Glutamatergic neuron (in vitro differentiated cells): ENCODE measurements at places on chromosomes 5 and 9.
A peak's percentile ranks its signal among the peaks of the same experiment; 100 is the strongest.

DNA sequence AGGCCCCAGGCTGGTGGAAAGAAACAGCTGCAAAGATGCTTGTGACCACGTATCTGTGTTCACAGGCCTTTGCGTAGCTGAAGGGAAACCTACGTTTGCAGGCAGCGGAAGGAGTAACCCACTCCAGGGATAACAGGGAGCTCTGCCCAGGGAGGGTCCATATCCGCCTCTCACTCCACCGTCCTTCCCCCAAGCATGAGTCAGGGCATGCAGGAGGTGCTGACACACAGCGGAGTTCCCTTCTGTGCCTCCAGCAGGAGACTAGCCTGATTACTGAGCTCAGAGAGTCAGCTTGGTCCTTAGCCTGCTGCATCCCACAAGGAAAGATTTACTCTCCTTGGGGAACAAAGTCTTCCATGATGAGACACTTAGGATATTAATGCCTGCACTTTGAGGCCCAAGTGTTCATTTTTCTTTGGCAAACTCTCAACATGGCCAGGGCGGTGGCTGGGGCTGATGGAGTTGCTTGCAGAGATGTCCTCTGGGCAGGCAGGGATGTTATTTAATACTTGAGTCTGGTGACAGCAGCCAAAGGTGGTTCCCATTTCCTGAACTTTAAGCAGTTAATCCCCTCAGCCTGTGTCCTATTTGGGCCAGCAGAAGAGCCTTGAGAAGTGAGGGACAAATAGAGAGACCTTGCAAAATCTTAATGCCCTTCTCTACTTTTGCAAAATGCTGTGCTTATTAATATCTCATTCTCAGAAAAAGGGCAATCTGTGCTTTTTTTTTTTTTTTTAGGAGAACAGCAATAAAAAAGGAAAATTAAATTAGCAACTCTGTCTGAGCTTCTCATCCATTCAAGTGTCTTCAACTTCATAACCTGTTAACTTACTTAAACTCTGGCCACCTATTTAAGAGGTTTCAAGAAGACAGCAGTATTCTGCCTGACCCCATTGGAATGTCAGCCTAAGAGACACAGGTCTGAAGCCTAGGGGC is 222.1 kb downstream of the HSPA4 start:
- DNase-seq = no peak

GRCh38 chr5:79488058-79488457 is 25.9 kb downstream of the HOMER1 start:
- DNase-seq = no peak

DNA sequence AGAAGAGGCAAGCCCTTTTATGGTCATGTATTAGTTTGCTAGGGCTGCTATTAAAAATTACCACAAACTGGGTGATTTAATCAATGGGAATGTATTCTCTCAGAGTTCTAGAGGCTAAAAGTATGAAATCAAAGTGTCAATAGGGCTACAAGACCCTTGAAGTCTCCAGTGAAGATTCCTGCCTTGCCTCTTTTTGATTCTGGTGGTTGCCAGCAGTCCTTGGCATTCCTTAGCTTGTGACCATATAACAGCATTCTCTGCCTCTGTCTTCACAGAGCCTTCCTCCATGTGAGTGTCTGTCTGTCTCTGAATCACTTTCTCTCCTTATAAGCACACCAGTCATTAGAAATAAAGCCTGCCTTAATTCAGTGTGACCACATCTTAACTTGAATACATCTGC is 282.7 kb downstream of the KCNN2 start:
- no peak for DNase-seq

DNA sequence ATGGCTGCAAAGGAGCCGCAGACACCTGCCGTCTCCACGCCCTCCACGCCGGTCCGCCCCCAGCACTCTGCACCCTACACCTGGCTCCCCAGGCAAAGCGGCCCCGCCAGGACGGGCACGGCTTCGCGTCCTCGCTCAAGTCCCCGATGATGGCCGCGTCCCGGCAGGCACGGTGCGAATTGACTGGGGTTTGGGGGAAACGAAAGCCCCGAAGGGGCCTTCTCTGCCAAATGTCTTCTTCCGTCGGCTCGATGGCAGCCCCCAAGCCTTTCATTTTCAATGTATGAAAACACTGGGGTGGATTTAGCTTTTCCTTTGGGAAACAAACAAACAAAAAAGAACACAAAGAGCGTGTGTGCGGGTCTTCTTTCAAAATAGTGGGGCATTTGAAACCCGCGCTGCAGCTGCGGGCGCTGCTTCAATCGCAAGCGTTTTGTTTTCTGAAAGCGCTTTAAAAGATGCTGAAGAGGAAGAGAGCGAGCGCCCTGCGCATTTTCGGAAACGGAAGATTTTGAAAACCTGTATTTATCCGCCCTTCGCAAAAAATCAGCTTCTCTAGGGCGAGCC is 160.0 kb downstream of the RMI1 start:
- peak; percentile 51 for DNase-seq

GRCh38 chr5:129996896-129997295 is 92.6 kb downstream of the CHSY3 start:
- DNase-seq = no peak
